ENCODE measurements at places on chromosomes 12 and 14.

- DNase-seq, result no peak
Observed at GRCh38 chr12:121357331-121357730, 5.1 kb upstream of the ANAPC5 start.

DNA sequence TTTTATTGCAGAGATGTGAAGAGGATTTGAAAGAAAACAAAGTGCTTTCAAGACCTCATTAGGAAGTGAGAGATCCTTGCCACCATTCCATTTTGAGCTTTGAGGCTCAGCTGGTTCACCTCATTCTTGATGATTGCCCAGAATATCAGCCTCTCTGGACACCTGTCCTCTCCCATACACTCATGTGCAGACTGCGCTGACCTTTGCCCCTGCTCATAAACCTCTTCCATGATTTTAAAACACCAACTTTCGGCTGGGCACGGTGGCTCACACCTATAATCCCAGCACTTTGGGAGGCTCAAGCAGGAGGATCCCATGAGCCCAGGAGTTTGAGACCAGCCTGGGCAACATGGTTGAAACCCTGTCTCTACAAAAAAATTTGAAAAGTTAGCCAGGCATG is 8.9 kb downstream of the COX14 start:
- no peak for DNase-seq

- DNase-seq, result peak; percentile 77
Observed at GRCh38 chr12:66044731-66045130, 85.8 kb downstream of the LLPH start.

DNA sequence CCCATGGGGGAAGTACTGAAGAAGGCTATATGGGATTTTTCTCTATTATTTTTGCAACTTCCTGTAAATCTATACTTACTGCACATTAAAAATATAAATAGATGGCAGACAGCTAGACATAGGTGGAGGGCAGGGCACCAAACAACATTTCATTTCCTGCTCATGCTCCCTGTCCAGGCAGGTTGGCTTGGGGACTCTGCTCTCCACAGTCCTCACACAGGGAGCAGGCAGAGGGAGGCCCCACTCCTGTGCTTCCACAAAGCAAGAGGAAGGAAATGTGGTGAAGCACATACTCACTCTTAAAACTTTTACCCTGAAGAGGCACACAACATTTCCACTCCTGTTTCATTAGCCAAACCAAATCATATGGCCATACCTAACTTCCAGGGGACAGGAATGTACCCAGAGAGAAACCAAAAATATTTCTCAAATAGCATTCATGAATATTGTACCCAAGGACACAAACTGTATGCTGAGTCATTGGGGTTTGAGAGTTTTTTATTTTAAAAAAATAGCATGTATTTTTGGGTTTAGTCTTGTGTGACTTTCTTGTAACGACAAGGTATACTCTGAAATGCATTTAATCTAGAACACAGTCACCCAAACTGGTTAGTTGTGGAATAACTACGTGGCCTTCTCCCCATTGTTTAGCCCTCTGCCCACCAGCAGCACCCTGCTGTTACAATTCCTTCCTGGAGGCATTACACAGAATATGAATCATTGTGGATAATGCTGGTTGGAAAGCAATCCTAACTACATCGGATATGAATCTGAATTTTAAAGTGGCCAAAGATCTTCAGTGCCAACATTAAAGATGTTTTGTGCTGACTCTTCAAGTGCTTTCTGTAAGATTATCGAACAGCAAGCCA is 40.9 kb downstream of the RTN1 start:
- DNase-seq, result peak; percentile 63

DNA sequence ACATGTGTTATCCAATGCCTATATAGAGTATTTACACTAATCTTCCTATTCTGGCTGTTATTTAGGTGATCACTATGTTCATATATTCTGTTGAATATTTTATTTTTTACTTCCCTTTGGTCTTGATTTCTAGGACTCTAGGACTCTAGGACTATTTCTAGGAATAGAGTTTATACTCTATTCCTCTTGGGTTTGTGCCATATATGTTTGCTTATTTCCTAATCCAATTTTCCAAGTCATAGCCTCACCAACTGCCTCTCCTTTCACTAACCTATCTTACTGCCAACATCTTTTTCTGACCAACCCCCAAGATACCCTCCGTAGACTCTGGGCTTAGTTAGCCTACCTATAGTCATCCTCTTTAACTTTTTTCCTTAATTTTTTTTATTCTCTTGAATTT is 28.5 kb downstream of the ARF6 start:
- DNase-seq, result no peak

DNA sequence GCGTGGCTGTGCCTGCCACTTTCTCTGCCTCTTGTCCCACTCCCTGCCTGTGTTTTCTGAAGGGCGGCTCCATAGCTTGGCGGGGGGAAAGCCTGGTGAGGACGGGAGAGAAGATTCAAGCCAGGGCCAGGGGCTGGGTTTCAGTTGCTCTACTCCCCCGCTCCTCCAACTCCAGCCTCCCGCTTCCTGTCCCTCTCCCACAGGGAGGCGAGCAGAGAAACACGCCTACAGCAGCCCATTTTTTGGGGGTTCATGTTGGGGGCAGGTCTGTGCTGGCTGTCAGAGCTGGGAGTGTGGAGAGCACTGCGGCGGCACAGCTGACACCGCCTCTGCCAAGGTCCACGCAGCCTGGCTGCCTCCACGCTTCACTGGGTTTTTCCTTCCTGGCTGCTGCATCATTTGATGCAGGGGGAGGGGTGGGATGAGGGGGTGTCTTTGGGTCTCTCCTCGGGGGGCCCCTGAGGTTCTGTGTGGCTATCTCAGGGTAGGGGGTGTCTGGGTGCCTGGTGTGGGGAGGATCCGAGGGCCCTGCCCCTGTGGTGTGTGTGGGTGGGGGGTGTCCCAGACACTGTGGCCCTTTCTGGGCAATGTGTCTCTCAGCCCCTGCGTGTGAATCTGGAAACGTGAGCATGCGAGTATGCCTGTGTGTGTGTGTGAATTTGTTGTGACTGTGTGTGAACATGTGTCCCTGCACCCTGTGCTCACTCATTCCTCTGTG is 10.7 kb upstream of the KRT80 start:
- peak; percentile 63 for DNase-seq

DNA sequence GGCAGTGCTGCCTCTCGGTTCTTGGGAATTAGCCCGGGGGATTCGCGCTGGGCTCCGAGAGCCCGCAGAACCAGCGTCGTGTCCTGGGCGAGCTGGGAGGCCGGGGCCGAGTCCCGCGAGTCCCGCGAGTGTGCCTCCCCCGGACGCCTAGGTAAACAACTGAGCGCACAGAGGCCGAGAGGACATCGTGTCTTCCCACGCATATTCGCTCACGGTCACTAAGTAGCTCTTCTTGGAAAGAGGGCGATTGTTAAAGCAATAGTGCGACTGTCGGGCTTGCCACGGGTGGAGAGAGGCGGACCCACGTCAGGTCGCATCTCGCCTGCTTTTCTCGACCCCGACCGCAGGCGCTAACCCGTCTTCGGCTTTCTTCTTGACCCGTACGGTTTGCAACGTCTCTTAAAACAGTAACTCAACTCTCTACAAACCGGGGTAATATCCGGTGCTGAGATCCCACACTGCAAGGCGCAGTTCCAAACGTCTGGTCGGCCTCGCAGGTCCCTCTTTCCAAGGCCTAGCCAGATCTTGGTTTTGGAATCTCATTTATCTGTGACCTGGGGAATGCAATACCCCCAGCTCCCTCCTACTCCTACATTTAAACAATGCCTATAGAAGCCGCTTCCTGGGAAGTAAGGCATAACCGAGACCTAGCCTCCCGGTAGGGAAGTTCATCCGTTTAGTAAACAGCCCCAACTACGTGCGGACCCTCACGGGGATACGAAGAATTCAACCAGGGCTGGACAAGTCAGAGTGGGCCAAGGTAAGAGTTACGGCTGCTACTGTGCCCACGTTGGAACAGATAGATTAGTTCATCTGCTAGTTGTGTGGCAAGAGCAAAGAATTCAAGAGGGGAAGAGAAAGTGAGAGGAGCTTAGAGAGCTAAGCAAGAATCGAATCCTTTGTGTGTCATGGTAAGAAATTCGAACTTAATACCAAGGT is 736 bp upstream of the PHLDA1 start:
- DNase-seq, result peak; percentile 66

GRCh38 chr12:96769400-96769799 is 137.7 kb upstream of the NEDD1 start:
- DNase-seq, result no peak

DNA sequence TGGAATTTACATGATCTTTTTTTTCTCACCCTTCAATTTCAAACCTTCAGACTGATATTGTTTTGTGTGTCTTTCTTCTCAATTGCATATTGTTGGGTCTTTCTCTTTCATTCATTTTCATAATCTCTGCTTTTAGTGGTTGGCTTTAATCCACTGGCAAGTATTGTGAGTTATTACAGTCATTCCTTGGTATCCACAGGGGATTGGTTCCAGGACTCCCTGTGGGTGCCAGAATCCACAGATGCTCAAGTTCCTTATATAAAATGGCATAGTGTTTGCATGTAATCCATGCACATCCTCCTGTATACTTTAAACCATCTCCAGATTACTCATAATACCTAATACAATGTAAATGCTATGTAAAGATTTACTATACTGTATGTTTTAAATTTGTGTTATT is 29.7 kb upstream of the PARP11 start:
- DNase-seq, result no peak

GRCh38 chr12:116026346-116026745 is 251.1 kb downstream of the MED13L start:
- no peak for DNase-seq

DNA sequence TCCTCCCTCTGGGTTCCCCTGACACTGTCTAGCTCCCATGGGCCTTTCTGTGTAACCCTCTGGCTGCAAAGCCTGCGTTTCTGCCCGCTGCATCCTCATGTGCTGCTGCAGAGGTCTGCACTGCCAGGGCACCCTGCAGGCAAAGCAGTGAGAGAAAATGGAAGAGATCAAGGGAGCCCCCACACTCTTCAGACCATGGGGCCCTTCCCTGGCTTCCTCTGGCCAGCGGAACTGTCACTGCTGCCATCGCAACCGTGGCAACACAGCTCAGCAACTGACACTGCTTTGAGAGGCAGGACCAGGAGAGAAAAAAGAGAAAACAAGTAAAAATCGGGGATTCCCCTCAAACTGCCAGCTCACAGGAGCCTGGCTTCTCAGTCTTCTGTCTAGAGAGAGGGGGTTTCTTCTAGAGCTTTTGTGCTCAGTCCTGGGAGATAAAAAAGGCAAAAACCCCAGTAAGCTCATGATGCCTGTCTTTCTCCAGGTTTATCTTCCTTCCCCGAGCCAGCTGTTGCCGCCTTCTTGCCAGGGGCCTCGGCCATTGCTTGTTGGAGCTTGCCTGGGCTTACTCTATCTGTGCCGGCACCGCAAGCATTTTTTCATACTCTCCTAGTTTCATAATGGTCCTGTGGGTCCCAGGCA is 38.9 kb downstream of the C14orf132 start:
- no peak for DNase-seq

DNA sequence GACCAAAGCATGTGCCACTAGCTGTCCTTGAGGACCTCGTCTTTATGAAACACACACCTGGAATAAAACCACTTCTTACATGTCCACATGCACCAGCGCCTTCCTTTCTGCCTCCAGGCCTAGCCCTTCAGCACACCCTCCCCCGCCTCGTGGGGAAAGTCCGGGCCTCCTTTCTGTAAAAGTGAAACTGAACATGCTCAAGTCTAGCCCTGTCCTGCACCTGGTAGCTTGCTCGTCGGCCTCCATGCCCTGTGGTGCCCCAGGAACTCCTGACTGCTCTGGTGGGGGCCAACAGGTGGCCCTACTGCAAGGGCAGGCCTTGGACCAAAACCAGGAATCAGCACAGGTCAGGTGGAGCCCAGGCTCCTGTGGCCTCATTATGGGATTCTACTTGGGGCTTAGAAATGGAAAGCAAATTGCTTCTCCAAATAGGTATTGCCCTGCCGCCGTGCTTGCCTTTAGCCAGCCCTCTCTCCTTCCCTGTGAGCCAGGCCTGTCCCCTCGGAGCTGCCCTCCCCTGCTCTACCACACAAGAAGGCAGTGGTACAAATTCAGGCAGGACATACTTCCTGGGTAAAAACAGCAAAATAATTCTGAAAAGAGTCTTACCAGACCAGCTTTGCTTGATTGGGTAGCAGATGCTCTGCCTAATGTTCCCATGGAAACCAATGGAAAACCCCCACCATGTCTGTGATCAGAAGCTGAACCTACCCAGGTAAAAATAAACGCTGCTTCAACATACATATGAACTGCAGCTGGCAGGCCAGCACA is 43.5 kb downstream of the ERH start:
- no peak for DNase-seq

DNA sequence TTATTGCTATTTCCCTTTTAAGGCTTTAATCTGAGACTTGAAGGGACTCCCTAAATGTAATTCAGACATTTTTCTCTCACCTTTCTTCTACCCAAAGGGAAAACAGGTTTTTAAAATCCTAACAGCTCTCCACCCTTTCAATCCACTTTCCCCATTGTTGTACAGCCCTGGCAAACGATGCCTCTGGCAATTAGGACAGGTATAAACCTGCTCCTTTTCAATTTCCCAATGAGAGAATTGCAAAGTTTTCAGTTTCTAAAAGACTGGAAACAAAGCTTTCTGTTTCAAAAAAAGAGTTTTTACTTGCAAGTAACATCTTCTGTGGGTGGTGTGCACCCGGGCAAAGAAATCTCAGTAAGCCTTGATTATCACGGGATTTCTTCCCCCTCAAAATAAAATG is 131.2 kb downstream of the HMGA2 start:
- no peak for DNase-seq

GRCh38 chr12:20592556-20592955 is 102.6 kb upstream of the SLCO1C1 start:
- DNase-seq, result no peak

- DNase-seq, result no peak
Observed at GRCh38 chr12:130686511-130686991, 29.5 kb downstream of the RIMBP2 start.

GRCh38 chr12:57193706-57194245 is 22.8 kb upstream of the NXPH4 start:
- DNase-seq, result no peak

- no peak for DNase-seq
Observed at GRCh38 chr12:76275511-76276093, 72.6 kb downstream of the BBS10 start.

GRCh38 chr14:61330511-61330910 is 9.1 kb downstream of the PRKCH start:
- no peak for DNase-seq

- no peak for DNase-seq
Observed at GRCh38 chr12:120847392-120847791, 56.8 kb downstream of the SPPL3 start.

DNA sequence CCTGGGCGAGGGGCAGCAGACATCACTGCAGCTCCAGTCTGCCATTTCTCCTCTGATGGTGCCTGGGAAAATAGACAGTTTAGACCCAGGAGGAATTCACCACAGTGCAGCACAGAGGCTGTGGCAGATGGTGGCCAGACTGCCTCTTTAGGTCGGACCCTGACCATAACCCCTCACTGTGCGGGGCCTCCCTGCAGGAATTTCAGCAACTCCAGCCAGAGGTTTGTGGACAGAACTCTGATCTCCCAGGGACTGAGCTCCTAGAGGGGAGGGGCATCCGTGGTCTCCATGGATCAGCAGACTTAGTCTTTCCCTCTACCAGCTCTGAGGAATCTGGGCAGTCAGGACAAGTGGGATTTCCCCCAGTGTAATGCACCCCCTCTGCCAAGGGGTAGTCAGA is 106.5 kb downstream of the ZC3H14 start:
- no peak for DNase-seq

- DNase-seq, result peak; percentile 40
Observed at GRCh38 chr12:109463756-109464155, 13.3 kb downstream of the KCTD10 start.

- peak; percentile 97 for DNase-seq
Observed at GRCh38 chr12:120257041-120257821, 8.3 kb downstream of the PXN start.

All from fibroblast of skin of back (primary cell).